ENCODE measurements at places on chromosomes 6 and 20. TPM values are rescaled to one million over a fixed set of nuclear protein-coding genes. Genes with fewer than 3 reads are reported as not detected.

Gene SPTLC3
- 35.3 TPM for total RNA-seq

Gene BMP5
- 14.4 TPM for total RNA-seq

Gene XKR7
- total RNA-seq = 0.09 TPM

Gene GLP1R
- not detected for total RNA-seq

Gene DLK2
- total RNA-seq = 0.23 TPM

Gene C20orf202
- 0.64 TPM for total RNA-seq

Gene SEL1L2
- total RNA-seq = not detected

Gene CST5
- total RNA-seq = 0.55 TPM

Gene POPDC3
- total RNA-seq = 1.9 TPM

DNA sequence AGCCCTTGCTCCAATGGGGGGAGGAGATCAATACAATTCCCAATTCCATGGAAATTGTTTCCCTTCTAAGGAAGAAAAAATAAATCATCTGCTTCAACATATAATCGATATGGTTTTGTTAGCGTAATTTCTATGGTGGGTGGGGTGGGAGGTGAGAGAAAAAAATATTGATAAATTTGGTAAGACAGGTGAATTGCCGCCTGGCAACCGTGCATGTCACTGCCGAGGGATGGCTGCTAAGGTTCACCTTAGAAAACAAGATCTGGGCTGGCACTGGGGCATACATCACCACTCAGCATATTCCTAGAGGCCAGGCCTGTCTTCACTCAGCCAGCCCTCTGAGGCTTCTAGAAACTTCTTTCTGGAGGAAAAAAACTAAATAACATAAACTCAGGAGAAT is 104.1 kb downstream of the ZNF217 start:
- H3K4me1 ChIP-seq = no peaks in the 10 kb centered on the region
- no peaks in the 10 kb centered on the region for H3K27me3 ChIP-seq
- H3K36me3 ChIP-seq = no peaks in the 10 kb centered on the region

DNA sequence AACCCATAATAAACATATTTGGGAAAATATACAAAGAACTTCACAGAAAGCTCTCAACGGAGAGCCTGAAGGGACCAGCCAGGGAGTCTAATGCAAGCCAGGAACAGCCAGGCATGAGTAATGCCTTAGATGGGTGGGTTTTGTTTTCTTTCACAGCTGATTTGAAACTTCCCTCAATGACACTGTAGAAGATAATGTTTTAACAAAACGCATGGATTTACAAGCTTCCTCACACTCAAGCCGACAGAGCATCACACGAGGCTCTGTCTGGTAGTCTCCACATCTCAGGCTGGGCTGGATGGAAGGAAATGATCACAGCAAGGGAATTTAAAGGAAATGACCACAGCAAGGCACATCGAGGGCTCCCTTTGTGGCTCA is 113.9 kb downstream of the GMPR start:
- H3K27me3 ChIP-seq = no peaks in the 10 kb centered on the region
- no peak overlapping the region for H3K27ac ChIP-seq
- H3K4me1 ChIP-seq = peaks cover 4% of the 10 kb centered on the region

DNA sequence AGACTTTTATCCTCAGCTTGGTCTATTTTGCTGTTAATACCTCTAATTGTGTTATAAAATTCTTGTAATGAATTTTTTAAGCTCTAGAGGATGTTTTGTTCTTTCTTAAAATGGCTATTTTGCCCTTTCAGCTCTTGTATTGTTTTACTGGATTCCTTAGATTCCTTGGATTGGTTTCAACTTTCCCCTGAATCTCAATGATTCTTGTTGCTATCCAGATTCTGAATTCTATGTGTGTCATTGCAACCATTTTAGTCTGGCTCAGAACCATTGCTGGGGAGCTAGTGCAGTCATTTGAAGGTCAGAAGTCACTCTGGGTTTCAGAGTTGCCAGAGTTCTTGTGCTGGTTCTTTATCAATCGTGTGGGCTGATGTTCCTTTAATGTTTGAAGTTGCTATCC is 37.1 kb downstream of the OTOR start:
- H3K27me3 ChIP-seq = no peaks in the 10 kb centered on the region
- no peak overlapping the region for H3K4me3 ChIP-seq
- H3K36me3 ChIP-seq = no peaks in the 10 kb centered on the region
- no peaks in the 10 kb centered on the region for H3K4me1 ChIP-seq

GRCh38 chr6:118725944-118726343 is 74.6 kb upstream of the CEP85L start:
- no peaks in the 10 kb centered on the region for H3K27me3 ChIP-seq
- H3K36me3 ChIP-seq = no peaks in the 10 kb centered on the region
- H3K4me3 ChIP-seq = no peak overlapping the region
- no peak overlapping the region for H3K27ac ChIP-seq
- H3K4me1 ChIP-seq = no peaks in the 10 kb centered on the region
- DNase-seq = no peak

- no peak overlapping the region for H3K4me3 ChIP-seq
- no peak for DNase-seq
- no peaks in the 10 kb centered on the region for H3K4me1 ChIP-seq
- H3K27me3 ChIP-seq = no peaks in the 10 kb centered on the region
Measured at GRCh38 chr6:14831937-14832336, 413.9 kb upstream of the JARID2 start.

DNA sequence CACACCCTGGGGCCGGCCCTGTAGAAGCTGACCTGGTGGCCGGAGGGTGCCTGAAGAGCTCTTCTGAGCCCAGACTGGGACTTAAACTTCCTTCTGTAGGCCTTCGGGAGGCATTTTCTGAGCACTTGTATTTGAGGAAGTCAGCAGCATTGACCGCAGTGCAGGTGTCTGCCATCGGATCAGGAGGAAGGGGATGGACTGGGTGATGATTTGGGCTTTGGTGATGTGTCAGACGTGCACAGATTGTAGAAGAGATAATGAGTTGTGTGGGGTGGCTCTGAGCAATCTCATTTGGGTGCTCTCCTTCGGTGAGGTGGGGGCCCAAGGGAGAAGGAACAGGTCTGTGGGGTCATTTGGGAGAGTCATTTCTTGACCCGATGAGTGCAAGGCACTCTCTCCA is 150.9 kb downstream of the ARID1B start:
- DNase-seq = no peak
- peaks cover 25% of the 10 kb centered on the region for H3K4me1 ChIP-seq
- no peak overlapping the region for H3K4me3 ChIP-seq
- no peak overlapping the region for H3K27ac ChIP-seq
- H3K36me3 ChIP-seq = no peaks in the 10 kb centered on the region

GRCh38 chr6:92479831-92480230 is 939.5 kb downstream of the EPHA7 start:
- H3K27me3 ChIP-seq = no peaks in the 10 kb centered on the region
- H3K4me3 ChIP-seq = no peak overlapping the region
- no peak overlapping the region for H3K27ac ChIP-seq
- no peaks in the 10 kb centered on the region for H3K4me1 ChIP-seq

DNA sequence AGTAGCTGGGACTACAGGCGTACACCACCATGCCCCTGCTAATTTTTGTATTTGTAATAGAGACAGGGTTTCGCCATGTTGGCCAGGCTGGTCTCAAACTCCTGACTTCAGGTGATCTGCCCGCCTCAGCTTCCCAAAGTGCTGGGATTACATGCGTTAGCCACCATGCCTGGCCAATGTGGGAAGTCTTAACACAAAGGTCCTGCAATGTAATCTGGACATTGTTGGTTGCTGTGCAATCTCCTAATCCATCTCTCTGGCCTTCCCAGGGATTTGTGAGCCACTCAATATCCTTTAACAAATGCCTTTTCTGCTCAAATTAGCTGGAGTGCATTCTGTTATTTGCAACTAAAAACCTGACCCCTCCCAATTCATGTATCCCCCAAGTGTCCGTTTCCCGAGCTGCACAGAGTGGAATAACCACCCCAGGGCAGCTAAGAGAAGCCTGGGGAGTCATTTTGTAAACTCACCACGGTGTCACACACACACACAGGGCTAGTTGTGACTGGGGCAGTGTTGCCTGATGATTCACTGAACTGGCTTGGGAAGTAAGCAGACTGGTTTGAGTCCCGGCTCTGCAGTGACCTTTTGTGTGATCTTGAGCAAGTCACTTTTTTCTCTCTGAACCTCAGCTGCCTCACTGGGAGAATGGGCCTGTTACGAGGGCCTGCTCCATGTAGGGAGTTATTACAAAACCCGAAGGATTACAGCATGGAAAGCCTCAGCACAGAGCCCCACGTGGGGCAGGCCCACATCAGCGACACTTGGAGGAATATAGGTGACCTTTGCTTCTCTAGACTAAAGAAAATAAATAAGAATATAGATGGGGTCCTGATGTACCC is 152.3 kb downstream of the ZMYND8 start:
- no peak for DNase-seq
- H3K36me3 ChIP-seq = peaks cover 12% of the 10 kb centered on the region
- no peaks in the 10 kb centered on the region for H3K4me1 ChIP-seq
- no peaks in the 10 kb centered on the region for H3K27me3 ChIP-seq

- peak; percentile 56 for DNase-seq
- no peak overlapping the region for H3K4me3 ChIP-seq
- no peaks in the 10 kb centered on the region for H3K36me3 ChIP-seq
- H3K27ac ChIP-seq = no peak overlapping the region
Measured at GRCh38 chr20:63060057-63060991, 53.6 kb upstream of the BHLHE23 start.

- H3K27me3 ChIP-seq = no peaks in the 10 kb centered on the region
- H3K27ac ChIP-seq = no peak overlapping the region
- H3K4me3 ChIP-seq = no peak overlapping the region
Measured at GRCh38 chr20:31933698-31934097, 18.1 kb downstream of the PDRG1 start.

DNA sequence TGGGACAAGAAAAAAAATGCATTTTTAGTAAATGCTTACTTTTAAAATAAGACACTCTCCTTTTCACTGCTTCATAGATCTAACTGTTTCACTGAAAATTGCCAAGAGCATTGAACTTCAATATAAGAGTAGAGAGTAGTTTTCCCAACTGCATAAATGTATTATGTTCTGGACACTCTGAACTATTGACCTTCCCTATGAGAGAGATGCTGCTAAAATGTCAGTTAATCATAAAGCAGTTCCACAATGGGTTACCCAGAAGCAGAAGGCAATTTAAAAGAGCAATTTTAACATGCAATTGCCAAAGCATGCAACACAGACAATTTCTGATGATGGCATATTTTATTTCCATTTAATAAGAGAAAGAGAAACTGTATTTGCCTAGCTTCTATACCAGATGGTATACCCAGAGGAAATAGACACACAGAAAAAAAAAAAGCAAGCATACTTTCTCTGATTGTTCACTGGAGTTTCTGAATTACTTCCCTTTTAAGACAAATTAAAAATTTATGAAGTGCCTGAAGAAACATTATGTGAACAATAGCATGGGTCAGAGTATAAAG is 279.1 kb upstream of the THEMIS start:
- H3K36me3 ChIP-seq = no peaks in the 10 kb centered on the region
- H3K4me3 ChIP-seq = no peak overlapping the region
- H3K27me3 ChIP-seq = no peaks in the 10 kb centered on the region
- no peaks in the 10 kb centered on the region for H3K4me1 ChIP-seq
- H3K27ac ChIP-seq = no peak overlapping the region

GRCh38 chr6:100342830-100343229 is 121.9 kb downstream of the SIM1 start:
- no peaks in the 10 kb centered on the region for H3K27me3 ChIP-seq
- no peak overlapping the region for H3K4me3 ChIP-seq
- H3K36me3 ChIP-seq = no peaks in the 10 kb centered on the region
- no peaks in the 10 kb centered on the region for H3K4me1 ChIP-seq
- DNase-seq = no peak

DNA sequence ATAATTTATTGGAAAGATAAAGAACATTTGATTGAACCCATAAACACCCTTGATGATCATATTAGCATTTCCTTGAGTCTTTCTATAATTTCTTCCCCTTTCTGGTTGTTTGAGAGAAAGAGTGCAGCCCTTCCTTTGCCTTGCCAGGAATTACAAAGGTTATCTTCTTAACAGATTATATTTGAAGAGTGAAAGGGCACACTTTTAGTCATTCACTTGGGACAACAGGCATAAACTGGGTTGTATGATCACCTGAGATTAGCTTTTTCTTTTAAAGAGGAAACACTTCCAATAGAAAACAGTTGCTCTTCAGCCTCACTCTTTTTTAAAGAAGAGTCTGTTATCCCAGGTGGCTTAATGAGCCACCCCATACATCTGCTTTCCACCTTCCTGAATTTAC is 295.2 kb downstream of the PHF3 start:
- H3K27ac ChIP-seq = no peak overlapping the region
- no peak for DNase-seq
- H3K4me3 ChIP-seq = no peak overlapping the region

DNA sequence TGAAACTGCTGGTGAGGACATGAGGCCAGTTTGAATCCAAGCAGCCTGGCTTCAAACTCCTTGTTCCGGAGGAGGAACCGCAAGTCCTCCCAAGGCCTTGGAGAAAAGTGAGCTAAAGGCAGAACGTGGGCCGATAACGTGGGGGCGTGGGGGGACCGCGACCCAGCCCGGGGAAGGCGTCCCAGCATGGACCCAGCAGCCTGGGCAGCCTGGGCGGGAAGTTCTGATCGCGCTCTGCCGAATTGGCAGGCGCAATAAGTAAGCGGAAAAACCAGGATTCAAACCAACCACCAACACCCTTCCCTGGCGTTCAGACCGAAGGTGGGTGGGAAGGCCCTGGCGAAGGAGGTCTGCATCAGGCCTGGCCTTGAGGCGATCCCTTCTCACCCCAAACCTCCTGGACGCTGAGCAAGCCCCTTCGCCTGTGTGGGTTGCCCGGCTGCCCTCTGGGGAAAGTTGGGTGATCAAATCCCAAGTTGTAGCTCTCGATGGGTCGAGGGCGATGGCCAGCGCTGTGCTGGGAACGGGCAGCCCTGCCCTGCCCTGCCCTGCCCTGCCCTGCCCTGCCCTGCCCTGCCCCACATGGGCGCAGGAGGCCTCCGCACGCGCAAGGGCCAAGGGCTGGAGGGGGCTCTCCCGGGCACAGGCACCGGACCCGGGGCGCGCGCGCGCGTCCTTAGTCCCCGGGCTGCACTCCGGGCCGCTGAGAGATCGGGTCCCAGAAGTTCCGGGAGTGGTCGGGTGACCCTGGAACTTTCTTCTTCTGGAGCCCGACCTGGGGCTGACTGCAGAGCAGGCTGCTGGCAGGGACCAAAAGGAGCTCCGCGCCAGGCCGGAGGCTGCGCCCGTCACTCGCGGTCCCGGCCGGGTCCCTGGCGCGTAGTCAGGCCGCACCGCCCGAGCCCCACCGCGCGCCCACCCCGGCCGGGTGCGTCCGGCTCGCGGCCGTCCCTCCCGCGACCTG is 637 bp upstream of the SLC22A3 start:
- H3K4me1 ChIP-seq = no peaks in the 10 kb centered on the region
- no peaks in the 10 kb centered on the region for H3K36me3 ChIP-seq
- peak overlapping the region; percentile 25 for H3K4me3 ChIP-seq
- peaks cover 36% of the 10 kb centered on the region for H3K27me3 ChIP-seq
- H3K27ac ChIP-seq = no peak overlapping the region

GRCh38 chr6:13194852-13195251 is 133.5 kb downstream of the TBC1D7 start:
- H3K36me3 ChIP-seq = no peaks in the 10 kb centered on the region
- no peak for DNase-seq
- H3K4me1 ChIP-seq = no peaks in the 10 kb centered on the region
- H3K4me3 ChIP-seq = no peak overlapping the region
- H3K27me3 ChIP-seq = no peaks in the 10 kb centered on the region
- no peak overlapping the region for H3K27ac ChIP-seq

- no peak for DNase-seq
- H3K27me3 ChIP-seq = no peaks in the 10 kb centered on the region
- H3K36me3 ChIP-seq = no peaks in the 10 kb centered on the region
- H3K4me1 ChIP-seq = peaks cover 32% of the 10 kb centered on the region
- H3K27ac ChIP-seq = peak overlapping the region; percentile 55
Measured at GRCh38 chr6:16236009-16236501, 2.3 kb upstream of the GMPR start.

GRCh38 chr6:82277686-82278085 is 30.1 kb upstream of the IBTK start:
- no peaks in the 10 kb centered on the region for H3K4me1 ChIP-seq
- no peak for DNase-seq
- H3K36me3 ChIP-seq = no peaks in the 10 kb centered on the region
- no peaks in the 10 kb centered on the region for H3K27me3 ChIP-seq
